ENCODE measurements at places on chromosomes 16 and 17.
A peak's percentile ranks its signal among the peaks of the same experiment; 100 is the strongest.

DNA sequence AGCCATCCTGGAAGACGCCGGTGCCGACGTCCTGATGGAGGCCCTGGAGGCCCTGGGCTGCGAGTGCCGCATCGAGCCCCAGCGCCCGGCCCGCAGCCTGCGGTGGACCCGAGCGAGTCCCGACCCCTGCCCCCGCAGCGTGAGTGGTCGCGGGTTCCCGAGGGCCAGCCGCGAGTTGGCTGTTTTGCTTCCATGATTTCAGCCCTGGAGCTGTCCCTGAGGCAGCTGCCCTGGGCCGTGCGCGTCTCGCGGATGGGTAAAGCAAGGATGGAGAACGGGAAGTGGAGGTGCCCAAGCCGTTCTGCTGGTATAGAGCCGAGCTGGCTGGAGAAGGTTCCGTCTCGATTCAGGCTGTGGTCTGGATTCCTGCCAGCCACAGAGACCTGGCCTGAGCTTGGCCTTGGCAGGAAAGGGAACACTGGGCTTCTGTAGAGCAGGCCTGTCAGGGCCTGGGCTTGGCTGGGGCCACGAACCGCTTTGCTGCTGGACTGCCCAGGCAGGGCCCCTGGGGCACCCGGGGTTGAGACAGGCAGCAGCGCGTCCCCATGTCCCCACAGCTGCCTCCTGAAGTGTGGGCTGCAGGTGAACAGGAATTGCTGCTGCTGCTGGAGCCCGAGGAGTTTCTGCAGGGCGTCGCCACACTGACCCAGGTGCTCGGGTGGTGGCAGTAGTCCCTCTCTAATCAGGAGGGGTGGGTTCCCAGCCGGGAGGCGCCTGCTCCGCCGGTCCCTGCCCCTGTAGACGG lies 941 bp upstream of the MRPS34 start:
- DNase-seq = no peak

- no peak for DNase-seq
Observed at GRCh38 chr16:27108051-27108770, 41.5 kb downstream of the C16orf82 start.

- DNase-seq = no peak
Observed at GRCh38 chr16:84530590-84530989, 26.1 kb upstream of the MEAK7 start.

DNA sequence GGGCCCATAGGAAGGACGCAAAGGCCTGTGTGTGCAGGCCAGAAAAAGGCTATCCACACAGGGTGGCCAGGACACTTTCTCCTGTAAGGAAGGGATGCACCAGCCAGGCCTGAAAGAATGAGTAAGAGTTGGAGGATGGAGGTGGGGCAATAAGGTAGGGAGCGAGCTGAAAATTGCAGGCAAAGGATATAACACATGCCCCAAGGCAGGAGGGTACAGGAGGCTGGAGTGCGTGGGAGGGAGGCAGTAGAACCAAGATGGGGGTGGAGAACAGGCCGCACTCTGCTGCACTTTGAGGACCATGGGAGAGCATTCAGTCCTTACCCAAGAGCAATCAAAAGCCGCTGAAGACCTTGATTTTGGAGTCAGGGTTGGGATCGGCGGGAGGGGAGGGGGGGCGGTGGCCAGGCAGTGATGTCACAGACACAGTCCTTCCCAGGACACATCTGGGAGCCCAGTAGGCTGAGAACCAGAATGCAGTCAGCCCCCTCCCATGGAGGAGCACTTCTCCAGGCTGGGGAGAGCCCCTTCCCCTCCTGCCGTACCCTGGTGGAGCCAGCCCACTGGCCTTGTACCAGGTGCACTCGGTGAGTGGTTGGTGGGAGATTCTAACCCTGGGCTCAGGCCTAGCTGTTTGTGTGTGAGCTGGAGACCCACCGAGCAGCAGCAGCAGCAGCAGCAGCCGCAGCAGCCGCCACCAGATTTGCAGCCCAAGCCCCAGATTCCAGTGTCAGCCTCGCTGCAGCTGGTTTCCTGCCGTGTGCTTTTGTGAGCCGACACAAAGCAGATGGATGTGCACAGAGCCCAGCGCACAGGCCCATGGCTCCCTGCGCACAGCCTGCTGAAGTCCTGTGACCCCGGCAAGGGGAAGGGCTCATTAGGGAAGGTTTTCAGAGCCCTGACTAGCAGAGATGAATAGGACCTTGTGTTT lies 17.5 kb downstream of the ANKRD40 start:
- DNase-seq = peak; percentile 96

DNA sequence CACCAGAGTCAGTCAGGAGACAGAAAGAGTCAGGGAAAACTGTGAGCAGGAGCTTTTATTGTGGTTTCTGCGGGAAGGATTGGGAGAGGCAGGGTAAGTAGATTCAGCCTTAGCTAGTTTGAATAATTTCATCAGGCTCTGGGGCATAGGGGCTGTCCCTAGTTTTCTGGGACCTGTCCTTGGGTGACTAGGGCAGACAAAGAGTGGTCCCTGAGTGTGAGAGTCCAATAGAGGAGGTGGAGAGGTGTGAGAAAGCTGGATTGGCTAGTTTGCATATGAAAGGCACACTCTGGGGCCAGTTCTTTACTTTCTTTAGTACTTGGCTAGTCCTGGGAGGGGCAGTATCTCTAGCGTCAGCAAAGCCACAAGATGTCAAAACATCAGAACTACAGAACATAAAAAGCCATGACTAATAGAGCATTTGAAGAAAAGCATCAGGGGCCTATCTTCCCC lies 255.6 kb downstream of the HS3ST3A1 start:
- DNase-seq = no peak

- no peak for DNase-seq
Observed at GRCh38 chr17:2928294-2928890, 132.2 kb downstream of the RAP1GAP2 start.

DNA sequence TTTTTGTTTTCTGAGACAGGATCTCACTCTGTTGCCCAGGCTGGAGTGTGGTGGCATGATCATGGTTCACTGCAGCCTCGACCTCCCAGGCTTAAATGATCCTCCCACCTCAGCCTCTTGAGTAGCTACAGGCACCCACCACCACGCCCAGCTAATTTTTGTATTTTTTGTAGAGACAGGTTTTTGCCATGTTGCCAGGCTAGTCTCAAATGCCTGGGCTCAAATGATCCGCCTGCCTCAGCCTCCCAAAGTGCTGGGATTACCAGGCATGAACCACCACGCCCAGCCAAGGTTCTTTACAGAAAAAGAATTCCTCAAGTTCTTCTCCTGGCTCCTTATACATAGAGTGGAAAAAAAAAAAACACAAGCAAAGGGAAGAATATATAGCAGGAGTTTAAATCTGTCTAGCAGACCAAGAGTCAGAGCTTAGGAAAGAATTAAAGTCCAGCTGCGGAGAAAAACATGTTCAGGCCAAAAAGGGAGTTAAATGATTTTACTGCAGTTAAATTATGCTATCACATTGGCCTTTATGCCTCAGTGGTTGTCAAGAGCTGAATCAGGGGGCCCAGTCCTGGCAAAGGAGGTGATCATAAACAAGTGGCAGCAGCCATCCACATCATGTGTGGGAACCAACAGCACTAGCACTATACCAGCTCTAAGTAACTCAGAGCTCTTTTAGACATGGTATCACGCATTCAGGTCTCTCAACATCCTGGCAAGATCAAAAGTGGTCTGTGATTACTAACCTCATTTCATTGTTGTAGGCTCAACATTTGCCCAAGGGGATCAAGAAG lies 39.3 kb downstream of the LIG3 start:
- DNase-seq = no peak

- DNase-seq = peak; percentile 73
Observed at GRCh38 chr17:49548506-49549310, 27.0 kb upstream of the NXPH3 start.

GRCh38 chr17:15920758-15921239 lies 24.1 kb upstream of the ADORA2B start:
- DNase-seq = no peak

- DNase-seq = no peak
Observed at GRCh38 chr16:49785970-49786369, 69.9 kb downstream of the ZNF423 start.

DNA sequence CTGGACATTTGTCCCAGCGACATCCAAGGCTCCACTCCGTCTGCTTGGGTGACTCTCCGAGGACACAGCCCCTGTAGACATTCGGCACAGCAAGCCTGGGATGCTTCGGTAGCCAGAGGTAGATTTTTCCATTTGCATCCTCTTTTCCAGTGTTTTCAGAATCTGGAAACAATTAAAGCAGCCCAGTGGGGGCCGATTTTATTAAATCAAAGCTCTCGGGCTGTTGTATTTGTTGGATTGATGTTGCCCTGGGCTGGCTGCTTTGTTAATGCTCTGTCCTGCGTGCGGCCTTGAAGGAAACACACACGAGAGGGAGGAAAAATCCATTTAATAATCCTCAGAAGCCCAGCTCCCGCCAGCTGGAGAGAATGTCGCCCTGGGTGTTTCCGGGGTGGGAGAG lies 158.1 kb upstream of the CIBAR2 start:
- no peak for DNase-seq

- DNase-seq = peak; percentile 59
Observed at GRCh38 chr17:1087381-1088241, 90.7 kb downstream of the TIMM22 start.

DNA sequence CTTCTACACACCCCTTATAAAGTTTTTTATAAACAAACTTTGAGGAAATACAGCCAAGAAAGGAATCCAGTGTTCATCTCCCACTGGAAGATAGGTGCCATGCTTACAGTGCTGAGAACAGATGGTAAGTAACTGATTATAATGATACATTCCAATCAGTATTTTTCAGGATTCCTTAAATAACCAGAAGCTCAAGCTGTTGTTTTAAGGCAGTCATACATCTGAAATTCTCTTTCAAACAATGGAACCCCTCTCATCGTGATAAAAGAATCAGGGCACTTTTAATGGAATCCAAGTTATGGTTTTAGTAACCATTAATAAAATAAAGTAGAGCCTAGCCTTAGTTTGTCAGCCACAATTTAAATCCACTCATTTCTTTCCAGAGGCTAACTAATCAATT lies 56.1 kb upstream of the STAC2 start:
- DNase-seq = no peak

DNA sequence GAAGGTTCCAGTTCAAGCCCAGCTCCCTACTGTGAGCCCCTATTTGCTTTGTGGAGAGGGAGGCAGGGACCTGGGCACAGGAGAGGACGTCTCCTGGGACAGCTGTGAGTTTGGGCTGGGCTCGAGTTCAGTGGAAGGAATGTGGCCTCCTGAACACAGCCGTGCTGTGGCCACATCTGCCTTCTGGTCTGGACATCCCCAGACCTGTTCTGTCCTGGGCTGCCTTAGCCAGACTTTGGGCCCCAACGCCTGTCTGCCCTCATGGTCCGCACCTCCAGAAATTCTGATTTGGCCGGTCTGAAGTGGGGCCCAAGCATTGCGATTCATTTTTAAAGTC lies 60.4 kb upstream of the LGALS9 start:
- DNase-seq = no peak

All from neural progenitor cell (in vitro differentiated cells).